SK-MEL-5 (cell line): ENCODE measurements at places on chromosomes 1 and 21. TPM values are rescaled to one million over a fixed set of nuclear protein-coding genes. Genes with fewer than 3 reads are reported as not detected.

DNA sequence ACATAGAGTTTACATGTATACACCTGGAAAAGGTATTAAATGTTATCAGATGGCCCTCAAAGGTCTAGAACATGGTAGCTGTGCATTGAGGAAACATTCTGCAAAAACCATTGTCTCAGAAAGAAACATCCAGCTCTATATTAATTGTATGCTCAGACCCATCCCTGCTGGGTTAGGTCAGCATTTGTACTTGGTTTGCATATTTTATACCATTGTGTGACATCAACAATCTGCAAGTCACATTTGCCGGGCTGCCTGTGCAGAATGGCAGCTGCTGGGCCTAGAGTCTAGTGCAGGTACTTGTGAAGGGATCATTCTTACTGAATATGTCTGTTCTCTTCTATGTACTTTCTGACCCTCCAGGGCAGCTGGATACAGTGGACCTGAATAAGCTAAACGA, 43.9 kb upstream of the LAMC2 start:
- no peak for DNase-seq

DNA sequence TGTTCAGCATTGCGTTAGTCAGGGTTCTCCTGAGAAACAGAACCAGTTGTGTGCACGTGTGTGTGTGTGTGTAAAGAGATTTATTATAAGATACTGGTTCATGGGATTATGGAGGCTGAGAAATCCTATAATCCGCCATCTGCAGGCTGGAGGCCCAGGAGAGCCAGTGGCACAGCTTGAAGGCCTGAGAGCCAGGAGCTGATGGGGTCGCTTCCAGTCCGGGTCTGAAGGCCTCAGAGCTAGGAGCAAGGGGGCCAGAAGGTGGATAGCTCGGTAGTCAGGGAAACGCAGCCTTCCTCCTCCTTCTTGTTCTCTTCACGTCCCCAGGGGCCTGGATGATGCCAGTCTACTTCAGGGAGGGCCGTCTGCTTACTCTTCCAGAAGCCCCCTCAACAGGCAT, 37.7 kb downstream of the FAAP20 start:
- DNase-seq, result no peak

- DNase-seq, result no peak
Observed at GRCh38 chr1:181429462-181429861, 53.9 kb upstream of the CACNA1E start.

DNA sequence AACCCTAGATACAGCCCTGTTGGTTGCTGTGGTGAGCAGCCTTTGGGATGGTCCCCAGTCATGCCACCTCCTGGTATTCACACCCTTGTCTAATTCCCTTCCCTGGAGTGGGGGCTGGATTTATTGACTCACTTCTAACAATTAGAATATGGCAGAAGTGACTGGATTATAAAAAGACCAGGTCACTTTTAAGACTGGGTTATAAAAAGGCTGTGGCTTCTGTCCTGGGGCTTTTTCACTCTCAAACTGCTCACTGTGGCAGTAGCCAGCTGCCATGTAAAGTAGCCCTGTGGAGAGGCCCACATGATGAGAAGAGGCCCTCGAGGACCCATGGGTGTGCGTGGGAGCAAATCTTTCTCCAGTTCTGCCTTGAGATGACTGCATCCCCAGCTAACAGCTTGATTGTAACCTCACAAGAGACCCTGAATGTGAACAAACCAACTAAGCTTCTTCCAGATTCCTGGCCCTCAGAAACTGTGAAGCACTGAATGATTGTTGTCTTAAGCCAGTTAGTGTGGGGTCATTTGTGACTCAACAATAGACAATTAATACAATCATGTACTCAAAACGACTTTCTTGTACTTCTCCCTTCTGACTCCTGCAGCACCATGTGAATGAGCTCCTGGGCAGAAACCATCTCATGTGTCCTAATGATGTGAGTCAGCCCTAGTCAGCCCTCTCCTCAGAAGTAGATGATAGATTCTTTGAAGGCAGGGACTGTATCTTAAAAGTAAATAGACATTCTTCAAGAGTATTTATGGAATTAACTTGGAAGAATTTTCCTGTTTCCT, 234.9 kb downstream of the TNR start:
- DNase-seq, result no peak

- DNase-seq, result peak; percentile 46
Observed at GRCh38 chr1:245493029-245493428, 338.2 kb downstream of the KIF26B start.

- DNase-seq, result no peak
Observed at GRCh38 chr1:1037366-1038327, 17.7 kb downstream of the AGRN start.

DNA sequence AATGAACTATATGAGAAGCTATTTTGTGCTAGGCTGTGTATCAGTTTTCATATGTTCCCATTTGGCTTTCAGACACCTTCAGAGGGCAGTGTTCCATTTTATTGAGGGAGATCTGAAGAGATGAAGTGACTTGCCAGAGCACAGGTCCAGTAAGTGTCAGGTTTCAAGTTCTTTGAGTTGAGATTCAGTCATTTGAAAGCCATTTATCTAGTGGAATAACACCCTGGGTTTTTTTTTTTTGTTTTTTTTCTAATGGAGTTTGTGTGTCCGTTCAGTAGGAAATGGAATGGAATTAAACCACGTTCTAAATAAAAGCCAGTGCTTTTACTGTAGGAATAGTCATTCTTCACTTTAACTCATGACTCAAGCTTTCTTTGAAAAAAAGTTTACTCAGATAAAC, 652.9 kb upstream of the USP24 start:
- DNase-seq, result peak; percentile 4

GRCh38 chr1:216542263-216542662, 119.0 kb upstream of the USH2A start:
- DNase-seq, result no peak

GRCh38 chr1:63087966-63088365, 234.4 kb upstream of the FOXD3 start:
- DNase-seq, result no peak

- DNase-seq, result no peak
Observed at GRCh38 chr1:211183747-211184313, 49.9 kb upstream of the KCNH1 start.

DNA sequence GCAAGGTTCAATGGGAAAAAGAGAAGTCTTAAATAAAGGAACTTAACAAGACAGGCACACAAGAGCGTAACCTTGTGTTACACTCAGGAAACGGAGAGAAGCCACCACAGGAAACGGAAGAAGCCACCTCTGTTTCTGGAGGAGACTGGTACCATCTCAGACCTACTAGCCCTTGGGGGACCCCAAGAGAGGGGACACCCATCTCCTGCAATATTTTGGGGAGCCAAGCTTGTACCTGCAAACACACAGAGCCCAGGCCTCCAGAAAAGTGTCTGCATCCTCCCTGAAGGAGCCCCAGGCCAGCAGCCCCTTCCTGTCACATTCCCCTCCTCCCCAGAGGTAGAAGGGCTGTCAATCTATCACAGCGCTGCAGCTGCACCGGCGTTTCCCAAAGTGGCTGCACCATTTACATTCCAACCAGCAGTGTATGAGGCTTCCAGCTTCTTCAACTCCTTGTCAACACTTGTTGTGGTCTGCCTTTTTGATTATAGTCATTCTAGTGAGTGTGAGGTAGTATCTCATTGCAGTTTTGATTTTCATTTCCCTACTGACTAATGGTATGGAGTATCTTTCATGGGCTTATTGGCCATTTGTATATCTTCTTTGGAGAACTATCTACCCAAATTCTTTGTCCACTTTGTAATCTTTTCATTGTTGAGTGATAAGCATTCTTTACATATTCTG, 23.0 kb upstream of the PADI1 start:
- no peak for DNase-seq

GRCh38 chr1:67126111-67126746, 8.5 kb downstream of the C1orf141 start:
- DNase-seq, result peak; percentile 24

GRCh38 chr1:212432272-212432660, 454 bp upstream of the NENF start:
- no peak for DNase-seq

DNA sequence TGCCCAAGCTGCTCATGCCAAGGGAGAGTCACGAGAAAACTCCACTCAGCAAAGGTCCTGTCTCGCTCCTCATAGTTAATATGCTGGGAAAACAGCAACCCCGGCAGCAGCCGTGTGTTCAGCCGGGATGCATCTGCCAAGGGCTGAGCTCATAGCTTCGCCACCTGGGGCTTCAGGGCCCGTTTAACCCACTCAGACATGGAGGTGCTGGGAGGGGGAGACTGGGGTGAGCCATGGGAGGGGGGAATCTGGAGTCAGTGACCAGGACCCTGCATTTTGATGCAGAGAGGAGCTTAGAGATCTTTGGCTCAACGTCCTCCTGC, 283.4 kb downstream of the PTPRU start:
- DNase-seq, result no peak

DNA sequence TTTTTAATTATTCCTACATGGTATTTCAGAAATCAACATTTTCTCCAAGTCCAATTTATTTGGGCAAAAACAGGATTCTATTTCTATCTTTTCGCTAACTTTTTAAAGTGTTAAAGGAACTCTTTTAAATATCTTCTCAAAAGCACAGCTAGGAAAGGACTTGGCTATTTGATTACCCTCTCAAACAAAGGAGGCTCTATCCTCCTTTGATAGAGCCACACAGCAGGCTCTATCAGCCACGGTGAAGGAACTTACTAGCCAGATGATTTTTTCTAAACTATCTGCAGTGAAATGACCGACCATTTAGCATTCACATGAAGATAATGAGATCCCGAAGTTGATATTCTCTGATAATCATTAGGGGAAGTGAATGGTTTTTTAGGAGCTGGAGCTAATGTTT, 9.1 kb downstream of the ANGPTL7 start:
- peak; percentile 52 for DNase-seq

DNA sequence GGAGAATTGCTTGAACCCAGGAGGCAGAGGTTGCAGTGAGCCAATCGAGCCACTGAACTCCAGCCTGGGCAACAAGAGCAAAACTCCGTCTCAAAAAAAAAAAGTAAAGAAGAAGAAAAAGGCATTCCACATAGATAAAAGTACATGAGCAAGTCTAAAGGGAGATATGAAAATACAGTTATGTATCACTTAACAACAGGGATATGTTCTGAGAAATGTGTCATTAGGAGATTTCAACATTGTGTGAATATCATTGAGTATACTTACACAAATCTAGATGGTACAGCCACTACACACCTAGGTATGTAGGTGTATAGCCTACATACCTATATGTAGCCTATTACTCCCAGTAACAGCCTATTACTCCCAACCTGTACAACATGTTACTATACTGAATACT, 12.7 kb downstream of the ARNT start:
- no peak for DNase-seq

GRCh38 chr1:18385239-18385790, 95.4 kb upstream of the KLHDC7A start:
- no peak for DNase-seq

- DNase-seq, result peak; percentile 83
Observed at GRCh38 chr21:8994640-8995511, 1526.5 kb upstream of the TPTE start.

DNA sequence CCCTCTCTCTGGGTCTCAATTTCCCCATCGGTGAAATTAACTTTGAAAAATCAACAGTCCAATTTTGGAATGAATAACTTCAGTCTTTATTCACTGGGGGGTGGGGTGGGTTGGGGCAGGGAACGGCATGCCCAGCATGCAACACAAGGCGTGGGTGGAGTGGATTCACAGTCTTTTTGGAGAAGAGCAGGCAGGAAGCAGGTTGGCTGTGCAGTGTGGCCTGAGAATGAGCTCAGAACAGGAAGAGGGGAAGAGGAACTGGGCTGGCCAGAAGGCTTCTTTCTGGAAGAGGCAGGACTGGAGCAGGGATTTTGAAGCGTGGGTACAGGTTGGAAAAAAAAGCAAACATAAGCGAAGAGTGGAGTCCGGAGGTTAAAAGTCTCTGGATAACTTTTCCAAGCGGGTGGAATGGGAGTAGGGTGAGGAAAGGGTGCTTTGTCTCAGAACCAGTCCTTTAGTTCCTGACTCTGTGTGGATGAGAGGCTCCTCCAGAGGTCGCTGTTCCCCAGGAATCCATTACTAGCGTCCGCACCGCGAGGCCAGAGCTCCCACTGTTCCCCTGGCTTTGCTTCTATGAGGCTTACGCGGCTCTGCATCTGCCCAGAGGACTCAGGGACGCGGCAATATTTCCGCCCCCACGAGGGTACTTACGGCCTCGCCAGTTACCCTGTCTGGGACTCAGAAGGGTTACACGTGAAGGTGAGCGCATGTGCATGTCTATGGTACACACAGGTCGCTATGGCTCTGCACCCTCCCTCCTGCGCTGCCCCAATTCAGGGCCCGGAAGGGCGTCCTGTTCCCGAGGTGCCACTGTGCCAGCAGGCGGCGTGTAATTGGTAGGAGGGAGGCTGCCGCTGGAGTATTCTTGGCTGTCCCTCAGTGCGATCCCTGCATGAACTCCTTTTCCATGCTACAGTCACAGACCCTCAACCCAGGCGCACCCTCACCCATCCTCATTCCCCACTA, 5.5 kb upstream of the FOXD2 start:
- DNase-seq, result peak; percentile 80

DNA sequence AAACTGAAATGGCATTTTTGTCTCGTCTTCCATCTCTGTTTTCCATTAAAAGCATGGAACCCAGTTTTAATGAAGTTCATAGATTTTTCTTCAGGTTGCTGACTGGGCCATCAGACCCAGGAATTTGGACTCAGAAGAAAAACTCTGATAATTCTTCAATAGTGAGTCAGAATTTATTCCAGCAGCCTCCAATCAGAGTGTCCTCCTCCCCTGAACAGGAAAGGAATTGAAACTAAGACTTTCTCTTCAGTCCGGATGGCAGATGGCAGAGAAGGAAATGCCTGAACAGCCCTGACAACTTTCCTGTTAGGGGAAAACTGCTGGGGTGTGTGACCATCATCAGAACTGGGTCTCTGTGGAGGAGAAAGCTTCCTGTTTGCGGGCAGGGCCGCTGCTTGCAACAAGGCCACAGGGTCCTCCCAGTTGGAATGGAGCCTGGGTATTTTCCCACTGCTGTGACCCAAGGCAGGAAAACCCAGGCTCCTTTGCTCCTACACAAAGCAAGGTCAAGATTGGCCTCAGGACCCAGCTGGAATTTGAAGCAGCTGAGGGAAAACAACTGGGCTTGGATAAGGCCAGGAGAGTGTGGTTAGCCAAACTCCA, 20.7 kb downstream of the CD34 start:
- DNase-seq, result peak; percentile 40

- DNase-seq, result peak; percentile 36
Observed at GRCh38 chr1:15678578-15678977, 5.5 kb upstream of the PLEKHM2 start.

Gene KIF26B
- 1.4 and 1.5 TPM in 2 replicates for total RNA-seq

Gene S100A3
- 0.63 TPM in 1 of 2 replicates, not detected in the other for total RNA-seq

Gene PLD5
- total RNA-seq, result not detected in 2 replicates

Gene CFAP57
- not detected in 2 replicates for total RNA-seq

Gene ANKRD35
- not detected in 2 replicates for total RNA-seq

Gene C1orf226
- total RNA-seq, result 1.2 and 1.8 TPM in 2 replicates

Gene FCER1G
- 2.6 TPM in 1 of 2 replicates, not detected in the other for total RNA-seq
